Foreskin keratinocyte (primary cell): ENCODE measurements at places on chromosomes 6 and 20. TPM values are rescaled to one million over a fixed set of nuclear protein-coding genes. Genes with fewer than 3 reads are reported as not detected.

GRCh38 chr20:34675993-34676641 is 775 bp downstream of the PIGU start:
- DNase-seq = no peak

DNA sequence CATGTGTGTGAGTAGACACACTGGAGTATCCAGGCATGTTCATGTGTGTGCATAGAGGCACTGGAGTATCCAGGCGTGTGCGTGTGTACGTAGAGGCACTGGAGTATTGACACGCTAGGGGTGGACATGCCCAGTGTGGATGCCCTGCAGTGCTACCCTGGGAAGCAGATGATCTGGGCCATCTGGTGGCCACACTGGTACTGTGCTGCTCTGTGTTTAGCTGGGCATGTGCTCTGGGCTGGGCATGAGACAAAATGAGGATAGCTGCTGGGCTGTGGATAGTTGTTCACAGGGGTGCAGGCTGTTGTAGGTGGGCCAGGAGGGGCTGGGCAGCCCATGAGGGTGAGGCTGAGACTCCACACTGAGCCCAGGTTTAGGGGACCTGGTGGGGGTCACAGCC is 24.0 kb upstream of the NPBWR2 start:
- DNase-seq = no peak

DNA sequence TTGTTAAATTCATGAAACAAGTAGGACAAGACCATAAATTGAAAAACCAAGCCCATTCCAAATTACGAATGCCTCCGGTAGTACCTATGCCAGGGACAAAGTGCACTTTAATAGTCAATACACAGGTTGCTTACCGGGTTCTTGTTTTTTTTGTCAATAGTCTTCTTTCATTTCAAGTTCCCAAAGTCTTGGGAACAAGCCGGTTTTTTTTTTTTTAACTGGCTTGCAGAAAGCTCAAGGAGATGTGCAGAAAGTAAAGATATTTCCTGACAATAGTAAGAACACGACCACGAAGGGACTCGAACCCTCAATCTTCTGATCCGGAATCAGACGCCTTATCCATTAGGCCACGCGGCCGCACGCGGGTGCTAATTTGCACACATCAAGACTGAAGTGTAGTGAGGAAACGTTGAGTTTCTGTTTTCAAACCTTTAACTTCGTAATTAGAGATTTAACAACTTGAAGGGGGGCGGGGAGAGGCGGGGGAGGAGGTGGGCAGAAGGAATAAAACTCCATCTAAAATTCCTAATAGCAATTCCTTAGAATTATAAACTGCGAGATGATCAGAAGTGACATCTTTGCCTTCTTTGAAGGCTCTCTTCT is 181.0 kb downstream of the TRIM27 start:
- peak; percentile 91 for DNase-seq

- peak; percentile 25 for DNase-seq
Measured at GRCh38 chr6:10194816-10195672, 219.8 kb downstream of the TFAP2A start.

GRCh38 chr6:21942897-21943296 is 349.3 kb downstream of the SOX4 start:
- DNase-seq = no peak

DNA sequence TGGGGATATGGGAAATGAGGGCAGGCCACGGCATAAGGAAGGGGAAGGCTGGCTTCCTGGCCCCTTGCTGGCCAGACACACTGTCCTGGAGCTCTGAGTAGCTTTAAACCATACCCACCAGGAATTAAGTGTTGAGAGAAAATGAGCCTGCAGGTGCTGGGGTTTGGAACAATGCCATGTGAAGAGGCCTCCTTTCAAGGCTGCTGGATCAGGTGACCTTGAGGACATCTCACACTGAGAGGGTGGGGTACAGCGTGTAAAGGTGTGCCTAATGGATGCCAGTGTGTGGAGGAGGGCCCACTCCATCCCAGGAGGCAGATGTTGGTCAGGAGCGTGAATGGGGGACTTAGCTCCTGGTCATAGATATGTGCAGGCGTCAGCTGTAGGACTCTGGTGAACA is 74.8 kb upstream of the MLN start:
- no peak for DNase-seq

DNA sequence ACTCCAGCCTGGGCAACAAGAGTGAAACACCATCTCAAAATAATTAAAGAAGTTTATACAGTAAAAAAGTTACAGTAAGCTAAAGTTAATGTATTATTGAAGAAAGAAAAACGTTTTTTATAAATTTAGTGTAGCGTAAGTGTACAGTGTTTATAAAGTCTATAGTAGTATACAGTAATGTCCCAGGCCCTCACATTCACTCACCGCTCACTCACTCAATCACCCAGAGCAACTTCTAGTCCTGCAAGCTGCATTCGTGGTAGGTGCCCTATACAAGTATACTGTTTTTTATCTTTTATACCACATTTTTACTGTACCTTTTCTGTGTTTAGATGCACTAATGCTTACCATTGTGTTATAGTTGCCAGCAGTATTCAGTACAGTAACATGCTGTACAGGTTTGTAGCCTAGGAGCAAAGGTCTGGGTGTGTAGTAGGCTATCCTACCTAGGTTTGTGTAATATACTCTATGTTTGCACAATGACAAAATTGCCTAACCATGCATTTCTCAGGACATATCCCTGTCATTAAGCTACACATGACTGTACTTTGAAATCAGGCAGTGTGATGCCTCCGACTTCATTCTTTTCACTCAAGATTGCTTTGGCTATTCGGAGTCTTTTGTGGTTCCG is 16.7 kb downstream of the MGME1 start:
- DNase-seq = no peak

- DNase-seq = no peak
Measured at GRCh38 chr6:49713346-49713745, at the start of gene CRISP2. Gene CRISP2, minus strand, starts transcription at chr6:49713543. Its CDS starts 4,347 bp downstream, at chr6:49709196.

DNA sequence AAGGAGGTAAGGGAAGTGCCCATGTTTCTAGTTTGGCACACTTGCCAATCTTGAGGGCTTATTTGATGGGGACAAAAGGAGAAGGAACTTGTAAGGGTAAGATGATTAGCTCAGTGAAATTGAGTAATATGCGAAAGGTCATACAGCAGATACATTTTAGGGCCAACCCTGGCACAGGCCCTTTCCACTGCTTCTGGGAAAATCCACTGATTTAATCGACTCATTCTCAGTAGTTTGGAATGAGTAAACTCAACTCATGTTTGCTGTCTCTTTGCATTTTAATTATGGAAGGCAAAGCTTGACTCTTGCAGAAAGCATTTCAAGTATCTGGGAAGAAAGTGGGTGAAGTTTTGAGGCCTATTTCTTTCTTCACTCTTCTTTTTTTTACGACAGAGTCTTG is 20.0 kb downstream of the PHF20 start:
- peak; percentile 52 for DNase-seq

DNA sequence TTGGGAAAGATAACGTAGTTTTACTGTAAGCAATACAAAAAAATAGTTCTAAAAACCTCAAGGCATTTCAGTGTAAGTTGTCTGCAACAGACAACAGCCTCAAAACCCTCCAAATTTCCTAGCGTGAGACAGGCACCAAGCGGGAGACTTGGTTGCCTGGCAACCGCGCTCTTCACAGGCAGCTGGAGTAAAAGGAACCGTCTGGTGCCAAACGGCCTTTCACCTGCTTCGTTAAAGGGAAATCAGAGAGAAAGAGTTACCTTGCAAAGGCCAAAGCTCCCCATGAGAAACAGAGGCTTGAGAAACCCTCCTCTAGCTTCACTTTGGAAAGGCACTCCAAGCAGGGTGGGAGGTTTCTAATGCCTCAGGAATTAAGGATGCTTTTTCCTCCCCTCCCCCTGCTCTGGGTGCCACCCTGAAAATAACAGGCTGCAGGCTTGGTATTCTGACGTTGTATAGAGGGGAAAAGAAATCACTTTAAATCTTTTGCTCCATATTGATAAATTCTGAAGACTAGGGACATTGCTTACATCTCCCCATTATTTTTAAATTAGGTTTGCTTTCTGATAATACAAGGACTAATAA is 129.7 kb upstream of the UFL1 start:
- DNase-seq = no peak

DNA sequence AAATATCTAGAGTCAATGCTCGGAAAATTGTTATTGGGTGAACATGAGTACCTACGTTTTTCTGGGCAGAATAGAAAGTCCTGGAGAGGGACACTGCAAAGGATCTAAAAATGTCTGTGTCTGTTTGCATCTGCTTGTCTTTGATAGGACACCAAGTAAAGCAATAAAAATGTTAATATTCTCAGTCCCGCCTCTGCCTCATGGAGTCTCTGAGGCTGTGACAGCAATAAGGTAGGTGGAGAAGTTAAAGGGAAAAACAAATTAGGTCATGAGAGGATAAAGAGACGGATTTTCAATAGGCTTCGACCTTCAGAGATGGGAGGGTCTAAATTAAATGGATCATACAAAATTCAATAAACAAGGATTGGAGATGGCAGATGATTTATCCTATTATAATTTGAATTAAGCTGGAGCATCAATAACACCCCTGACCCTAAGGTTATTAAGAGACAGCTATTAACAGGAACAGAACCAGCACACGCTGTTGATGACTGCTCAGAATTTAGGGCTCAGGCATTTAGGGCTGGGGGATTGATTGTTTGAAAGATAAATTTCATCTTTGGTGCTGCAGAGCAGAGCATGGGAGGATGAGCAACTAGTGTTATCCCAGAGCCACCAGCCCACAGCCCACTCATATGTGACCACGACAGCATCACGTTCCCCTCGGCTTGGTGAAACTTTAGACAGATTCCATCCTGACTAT is 620.3 kb upstream of the CDH4 start:
- no peak for DNase-seq

- no peak for DNase-seq
Measured at GRCh38 chr6:23775127-23775526, 350.9 kb upstream of the NRSN1 start.

DNA sequence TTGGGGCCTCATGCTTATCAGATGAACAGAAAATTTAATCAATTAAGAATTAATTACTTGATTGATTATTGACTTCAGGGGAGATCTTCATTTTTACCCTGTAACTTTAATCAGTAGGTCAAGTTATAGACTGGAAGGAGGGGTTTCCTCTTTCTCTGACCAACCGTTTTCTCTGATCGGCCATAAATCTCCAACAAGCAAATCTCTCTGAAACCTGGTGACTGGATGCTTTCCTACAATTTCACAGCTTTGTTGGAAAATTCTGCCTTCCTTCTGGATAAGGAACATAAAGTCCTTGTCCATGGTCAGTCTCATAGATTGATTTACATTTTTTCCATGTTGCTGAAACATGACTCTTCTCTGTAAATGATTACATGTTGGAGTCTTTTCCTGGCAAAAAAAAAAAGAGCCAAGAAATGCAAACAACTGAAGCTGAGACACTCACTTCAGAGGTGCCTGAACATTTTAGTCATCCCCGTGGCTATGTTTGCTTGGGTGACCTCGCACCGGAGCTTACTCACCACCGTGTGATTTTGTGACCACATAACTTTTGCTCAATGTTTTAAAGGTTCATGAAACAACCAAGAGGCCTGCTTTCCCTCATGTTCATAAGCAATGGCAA is 31.0 kb downstream of the IRF4 start:
- DNase-seq = peak; percentile 76

DNA sequence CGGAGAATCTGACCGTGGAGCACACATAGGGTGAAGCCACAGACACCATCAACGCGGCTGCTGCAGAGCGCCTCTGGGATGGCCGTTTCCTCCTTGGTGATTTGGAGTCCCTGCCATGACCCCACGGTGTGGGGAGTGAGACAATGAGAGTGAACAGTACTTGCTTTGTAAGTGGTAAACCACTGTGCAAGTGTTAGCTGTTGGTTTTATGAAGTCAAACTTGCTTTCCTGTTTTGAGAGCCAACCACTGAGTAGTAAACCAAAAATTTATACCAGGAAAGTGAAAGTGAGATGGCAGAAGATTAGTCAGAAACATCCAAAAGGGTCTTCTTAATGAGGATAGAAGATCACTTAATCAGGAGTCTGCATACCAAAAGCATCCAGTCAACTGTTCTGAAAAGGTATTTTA is 160.7 kb downstream of the FOXC1 start:
- no peak for DNase-seq

- no peak for DNase-seq
Measured at GRCh38 chr6:164532198-164533044, 777.0 kb downstream of the C6orf118 start.

DNA sequence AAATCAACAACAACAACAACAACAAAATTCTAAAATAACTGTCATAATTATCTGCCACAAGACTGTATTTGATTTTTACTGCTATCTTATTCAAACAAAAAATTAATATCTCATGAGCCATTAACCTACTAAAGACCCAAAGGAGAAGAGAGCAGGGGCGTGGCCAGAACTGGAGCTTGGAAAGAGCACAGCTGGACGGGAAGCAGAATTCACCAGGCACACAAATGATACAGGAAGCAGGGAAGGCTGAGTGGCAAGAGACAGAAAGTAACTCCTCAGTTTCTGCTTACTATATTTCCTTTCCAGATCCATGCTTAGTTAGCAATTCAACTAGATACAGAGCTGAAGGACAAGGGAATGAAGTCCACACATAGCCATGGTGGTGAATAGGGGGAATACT is 54.4 kb downstream of the FKBP5 start:
- no peak for DNase-seq

DNA sequence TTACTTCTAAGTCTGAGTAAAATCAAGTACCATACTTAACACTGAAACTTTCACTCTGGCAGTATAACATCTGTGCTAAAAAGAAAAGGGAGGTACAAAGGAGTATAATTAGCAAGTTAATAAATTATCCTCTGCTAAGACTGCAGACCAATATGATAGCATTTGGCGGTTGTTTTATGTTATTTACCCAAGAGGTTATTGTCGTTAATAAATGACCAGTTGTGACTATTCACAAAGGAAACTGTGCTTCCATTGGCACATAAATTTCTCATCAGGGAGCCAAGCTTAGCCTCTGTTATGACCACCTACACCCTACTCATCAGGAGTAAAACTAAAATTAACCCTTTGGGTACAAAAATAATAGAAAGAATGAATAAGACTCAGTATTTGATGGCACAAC is 86.5 kb downstream of the CRYBG1 start:
- no peak for DNase-seq

DNA sequence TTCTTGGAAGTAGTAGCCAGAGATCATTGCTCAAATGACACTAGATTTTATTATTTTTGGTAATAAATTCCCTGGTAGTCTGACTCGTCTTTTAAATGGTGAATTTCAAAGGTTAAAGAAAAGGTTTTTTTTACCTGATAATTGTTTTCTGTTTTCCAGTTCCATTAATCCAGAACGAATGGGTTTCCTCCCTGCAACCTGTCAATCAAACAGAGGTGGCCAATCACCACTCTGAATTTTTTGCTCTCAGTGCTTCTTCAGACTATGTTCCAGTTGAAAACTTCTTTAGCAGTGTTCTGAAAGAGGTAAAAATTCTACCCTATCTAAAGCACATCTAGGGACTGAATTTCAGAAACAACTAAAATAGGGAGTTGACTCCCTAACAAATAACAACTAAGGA is 73.8 kb downstream of the PHIP start:
- DNase-seq = no peak

The SUMO4 gene
- polyA plus RNA-seq = 0.04 TPM in 1 of 2 replicates, not detected in the other

The ENPP5 gene
- polyA plus RNA-seq = 0.41 and 0.43 TPM in 2 replicates

The ELOVL4 gene
- 4.7 and 5.2 TPM in 2 replicates for polyA plus RNA-seq

The ZNF391 gene
- polyA plus RNA-seq = 1.3 and 1.6 TPM in 2 replicates

The MRPS26 gene
- polyA plus RNA-seq = 96.9 and 101 TPM in 2 replicates

The FOXA2 gene
- 1.0 TPM in 2 replicates for polyA plus RNA-seq

The CD40 gene
- 14.6 and 20.6 TPM in 2 replicates for polyA plus RNA-seq

The GPANK1 gene
- polyA plus RNA-seq = 26.5 and 28.7 TPM in 2 replicates

The KIF16B gene
- polyA plus RNA-seq = 3.3 and 3.5 TPM in 2 replicates

The RFX6 gene
- polyA plus RNA-seq = not detected in 2 replicates
